ENCODE measurements at places on chromosomes 16 and 17.

DNA sequence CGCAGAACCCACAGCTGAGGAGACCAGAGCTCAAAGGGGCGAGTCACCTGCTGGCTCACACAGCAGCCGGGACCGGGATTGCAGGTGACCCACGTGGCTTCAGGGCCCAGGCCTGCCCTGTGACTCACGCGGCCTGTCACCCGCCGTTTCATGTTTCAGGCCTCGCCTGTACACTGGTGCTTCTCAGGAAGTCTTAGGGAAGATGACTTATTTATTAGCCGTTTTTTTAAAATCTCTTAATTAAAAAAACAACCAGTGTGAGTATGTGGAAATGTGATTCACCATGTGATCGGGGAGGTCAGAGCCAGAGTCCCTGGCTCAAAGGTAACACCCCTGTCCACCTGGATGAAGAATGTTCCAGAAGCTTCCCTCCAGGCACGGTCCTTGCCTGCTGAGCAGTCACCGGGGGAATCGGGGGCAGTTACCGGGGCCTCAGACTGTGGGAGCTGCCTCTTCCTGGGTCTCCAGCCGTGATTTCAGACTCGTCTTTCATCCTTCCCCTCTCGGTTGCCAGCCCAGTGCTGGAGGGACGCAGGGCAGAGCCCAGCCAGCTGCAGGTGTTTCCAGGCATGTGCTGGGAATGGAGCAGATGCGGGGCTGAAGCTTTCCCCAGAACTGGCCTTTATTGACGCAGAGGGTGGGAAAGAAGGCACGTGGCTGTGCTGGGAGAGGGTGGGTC lies 49.3 kb downstream of the CMIP start:
- DNase-seq, result no peak

DNA sequence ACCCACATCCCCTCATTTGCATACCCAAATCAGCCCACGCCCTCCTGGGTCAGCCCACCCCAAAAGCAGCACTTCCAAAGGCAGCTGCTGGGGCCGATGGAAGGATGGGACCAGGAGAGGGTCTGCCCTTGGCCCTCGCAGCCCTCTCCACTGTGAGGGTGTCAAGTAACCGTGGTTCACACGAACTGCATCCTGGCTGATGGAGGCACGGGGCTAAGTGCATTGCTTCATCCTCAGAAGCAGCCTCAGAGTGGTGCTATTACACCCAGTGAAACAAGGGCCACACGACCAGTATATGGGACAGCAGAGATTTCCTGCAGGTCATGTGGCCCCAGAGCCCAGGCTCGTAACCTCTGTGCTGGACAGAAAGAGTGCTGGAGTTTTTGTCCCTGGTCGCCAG lies 13.2 kb upstream of the ATP2A3 start:
- no peak for DNase-seq

DNA sequence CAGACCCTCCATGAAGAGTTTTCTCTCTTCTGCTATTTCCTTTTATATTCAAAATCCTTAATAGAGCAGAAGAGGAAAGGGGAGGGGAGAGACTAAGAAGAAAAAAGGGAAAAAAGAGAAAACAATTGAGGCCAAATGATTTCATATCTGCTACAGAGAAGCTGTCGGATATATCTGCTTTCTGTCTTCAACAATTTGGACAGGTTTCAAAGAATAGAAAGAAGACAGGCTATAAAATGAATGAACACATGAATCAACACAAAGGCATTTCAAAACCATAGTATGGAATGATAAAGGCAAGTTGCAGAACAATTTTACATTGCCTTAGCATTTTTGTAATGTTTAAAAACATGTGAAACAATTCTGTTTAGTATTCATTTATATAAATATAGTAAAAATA lies 4.7 kb upstream of the CMTR2 start:
- DNase-seq, result no peak

DNA sequence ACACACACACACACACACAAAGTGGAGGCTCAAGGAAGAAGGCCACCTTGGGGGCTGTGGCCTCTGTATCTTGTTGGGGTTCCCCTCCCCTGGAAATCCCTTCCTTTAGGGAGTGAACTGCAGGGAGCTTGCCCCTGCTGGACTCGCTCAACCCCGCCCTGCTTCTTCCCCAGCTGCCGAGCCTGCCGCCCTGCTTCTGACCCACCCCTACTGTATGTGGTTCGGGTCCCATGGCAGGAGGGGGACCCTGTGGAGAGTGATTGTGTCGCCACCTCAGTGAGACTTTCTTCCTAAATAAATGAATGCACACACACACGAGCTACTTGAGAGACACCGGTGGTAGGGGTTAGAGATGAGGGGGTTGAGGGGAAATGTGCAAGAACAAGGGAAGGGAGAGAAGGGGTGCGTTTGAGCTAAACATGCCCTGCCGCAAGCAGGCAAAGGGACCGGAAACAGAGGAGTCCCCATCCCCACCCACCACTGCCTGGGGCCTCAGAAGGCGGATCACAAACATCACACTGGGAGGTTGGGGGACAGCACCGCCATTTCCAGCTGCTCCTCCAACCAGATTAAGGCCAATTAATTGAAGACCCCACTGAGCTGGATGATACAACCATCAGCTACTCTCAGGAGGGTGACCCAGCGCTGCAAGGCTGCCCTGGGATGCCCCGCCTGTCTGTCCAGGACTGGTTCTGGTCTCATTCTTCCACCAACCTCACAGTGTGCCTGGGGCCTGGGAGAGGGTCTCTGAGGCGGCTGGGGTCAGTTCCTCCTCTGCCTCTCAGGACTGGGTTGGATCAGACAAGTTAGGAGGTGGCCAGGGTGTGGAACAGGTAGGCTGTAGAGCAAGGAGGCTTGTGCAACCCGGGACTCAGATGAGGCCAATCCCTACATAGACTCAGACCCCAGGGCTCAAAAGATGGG lies 98.9 kb downstream of the SDK2 start:
- DNase-seq, result no peak

DNA sequence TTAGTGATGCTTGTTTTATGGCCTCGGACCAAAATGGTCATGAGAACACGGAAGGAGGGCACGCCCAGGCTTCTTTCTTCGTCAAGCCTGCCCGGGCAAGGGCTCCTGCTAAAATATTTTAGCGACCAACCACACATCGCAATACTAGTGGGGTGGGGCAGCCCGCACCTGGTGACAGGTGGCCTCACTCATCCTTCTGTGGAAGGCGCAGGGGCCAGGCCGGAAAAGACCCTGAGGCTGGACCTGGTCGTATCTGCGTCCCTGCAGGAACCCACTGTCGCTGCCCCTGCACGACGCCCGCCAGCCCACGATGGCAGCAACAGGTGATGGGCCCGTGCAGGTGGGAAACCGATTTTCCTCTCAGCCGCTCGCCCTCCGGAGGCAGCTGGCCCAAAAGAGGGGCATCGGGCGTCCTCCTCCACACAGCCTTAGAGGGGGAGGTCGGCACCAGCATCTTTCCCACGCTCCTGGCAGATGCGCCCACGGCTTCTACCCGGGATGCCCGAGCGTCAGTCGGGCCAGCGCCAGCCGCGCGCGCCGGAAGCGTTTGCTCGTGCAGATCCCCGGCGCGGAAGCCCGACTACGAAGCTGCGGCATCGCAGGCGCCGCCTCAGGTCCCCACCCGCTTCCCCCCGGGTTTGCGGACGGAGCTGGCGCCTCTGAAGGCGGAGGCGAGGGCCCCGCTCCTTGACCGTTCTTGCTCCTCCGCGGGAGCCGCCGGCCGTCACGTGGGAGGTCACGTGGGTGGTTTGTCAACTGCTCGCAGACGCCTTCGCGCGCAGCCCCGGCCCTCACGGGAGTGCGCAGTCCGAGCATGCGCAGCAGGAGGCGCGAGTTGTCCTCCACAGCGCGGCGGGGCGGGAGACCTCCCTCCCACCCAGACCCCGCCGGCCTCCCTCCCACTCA lies 22.8 kb upstream of the FOXK2 start:
- peak; percentile 86 for DNase-seq

- DNase-seq, result peak; percentile 26
Measured at GRCh38 chr16:56675685-56676210, 6.1 kb downstream of the MT1H start.

GRCh38 chr16:67302970-67303369 lies 23.6 kb downstream of the KCTD19 start:
- no peak for DNase-seq

DNA sequence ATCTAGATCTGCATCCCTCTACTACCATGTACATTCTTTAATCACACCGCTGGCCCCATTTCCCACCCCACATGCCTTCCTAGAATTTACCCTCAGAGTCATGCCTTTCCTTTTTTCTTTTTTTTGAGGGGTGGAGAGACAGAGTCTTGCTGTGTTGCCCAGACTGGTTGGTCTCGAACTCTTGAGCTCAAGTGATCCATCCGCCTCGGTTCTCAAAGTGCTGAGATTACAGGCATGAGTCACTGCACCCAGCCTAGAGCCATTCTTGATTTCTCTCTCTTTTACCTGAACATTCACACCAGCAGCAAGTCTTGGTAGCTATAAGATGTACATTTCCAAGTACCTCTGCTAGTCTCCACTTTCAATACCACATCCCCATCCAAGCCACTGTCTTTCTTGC lies 2.1 kb downstream of the PAGR1 start:
- DNase-seq, result no peak

GRCh38 chr16:74710401-74710800 lies 9.7 kb upstream of the MLKL start:
- DNase-seq, result no peak

DNA sequence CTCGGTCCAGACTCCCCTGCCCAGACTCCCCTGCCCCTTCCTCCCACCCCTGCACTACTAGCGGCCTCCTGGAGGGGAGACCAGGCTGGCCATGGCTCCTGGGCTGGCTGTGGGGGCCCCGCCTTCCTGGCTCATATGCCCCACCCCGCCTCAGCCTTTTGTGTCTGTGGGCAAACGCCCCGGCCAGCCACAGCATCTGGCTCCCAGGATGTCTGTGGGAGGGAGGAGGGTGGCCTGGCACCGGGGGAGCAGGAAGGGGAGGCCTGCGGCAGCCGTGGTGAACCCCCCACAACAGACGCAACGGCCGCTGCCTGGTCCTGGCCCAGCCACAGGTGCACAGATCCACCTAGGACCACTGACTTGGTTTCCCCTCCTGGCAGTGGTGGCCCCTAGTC lies 32.9 kb downstream of the BAHCC1 start:
- no peak for DNase-seq

- no peak for DNase-seq
Measured at GRCh38 chr17:49404361-49404760, 10.3 kb downstream of the PHB1 start.

DNA sequence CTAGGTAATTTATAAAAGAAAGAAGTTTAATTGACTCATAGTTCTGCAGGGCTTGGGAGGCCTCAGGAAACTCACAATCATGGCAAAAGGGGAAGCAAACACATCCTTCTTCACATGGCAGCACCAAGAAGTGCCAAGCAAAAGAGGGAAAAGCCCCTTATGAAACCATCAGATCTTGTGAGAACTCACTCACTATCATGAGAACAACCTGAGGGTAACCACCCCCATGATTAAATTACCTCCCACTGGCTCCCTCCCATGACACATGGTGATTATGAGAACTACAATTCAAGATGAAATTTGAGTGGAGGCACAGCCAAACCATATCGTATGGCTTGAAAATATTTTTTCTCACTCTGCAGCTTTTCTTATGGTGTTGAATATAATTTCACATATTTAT lies 151.7 kb downstream of the ANKFN1 start:
- DNase-seq, result no peak

DNA sequence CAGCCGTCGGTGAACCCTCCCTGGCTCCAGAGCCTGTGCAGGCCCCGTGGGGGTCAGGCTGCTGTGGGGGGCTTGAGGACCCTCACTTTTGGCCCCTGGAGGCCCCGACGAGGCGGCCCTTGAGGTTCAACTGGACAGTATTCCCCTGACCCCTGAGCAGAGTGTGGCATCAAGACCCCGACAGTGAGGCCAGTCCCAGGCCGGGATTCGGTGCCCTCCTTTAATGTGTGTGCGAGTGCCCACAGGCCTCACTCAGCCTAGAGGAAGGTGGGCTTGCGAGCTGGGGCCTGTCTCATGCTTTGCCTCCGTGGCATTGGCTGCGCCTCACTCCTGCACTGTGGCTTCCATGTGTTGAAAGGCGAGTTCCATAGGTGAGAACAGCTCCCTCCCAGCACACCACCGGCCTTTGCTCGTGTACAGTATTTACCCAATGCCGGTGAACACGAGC lies 94.5 kb downstream of the METRNL start:
- DNase-seq, result no peak

GRCh38 chr16:54210452-54211125 lies 76.0 kb downstream of the IRX3 start:
- DNase-seq, result no peak

GRCh38 chr17:50986989-50987660 lies 121.0 kb upstream of the TOB1 start:
- no peak for DNase-seq

- no peak for DNase-seq
Measured at GRCh38 chr16:86072328-86073102, 173.6 kb downstream of the IRF8 start.

- DNase-seq, result no peak
Measured at GRCh38 chr16:78836802-78837491, 737.5 kb downstream of the WWOX start.

DNA sequence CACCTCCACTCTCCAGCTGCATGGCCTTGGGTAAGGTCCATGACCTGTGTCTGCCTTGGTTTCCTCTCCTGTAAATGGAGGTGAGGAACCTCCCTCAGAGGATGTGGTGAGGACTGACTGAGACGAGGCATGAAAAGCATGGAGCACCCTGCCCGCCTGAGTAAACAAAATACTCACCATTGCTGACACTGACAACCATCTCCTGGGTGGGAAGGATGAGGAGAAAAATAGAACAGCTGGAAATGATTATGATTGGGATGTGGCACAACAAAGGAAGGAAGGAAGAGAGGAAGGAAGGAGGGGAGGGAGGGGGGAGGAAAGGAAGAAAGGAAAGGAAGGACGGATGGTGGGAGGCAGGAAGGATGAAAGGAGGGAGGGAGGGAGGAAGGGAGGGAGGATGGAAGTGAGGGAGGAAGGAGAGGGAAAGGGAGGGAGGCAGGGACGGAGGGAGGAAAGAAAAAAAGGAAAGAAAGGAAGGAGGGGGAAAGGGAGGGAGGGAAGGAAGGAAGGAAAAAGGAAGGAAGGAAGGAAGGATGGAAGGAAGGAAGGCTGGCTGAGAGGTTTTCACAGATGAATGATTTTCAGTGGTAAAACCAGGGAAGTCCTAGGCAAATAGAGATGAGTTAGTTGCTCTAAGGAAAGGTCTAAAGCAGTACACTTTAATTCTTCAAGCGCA lies 276.5 kb upstream of the XYLT1 start:
- no peak for DNase-seq

GRCh38 chr17:16929757-16930520 lies 42.0 kb downstream of the TNFRSF13B start:
- DNase-seq, result no peak

- no peak for DNase-seq
Measured at GRCh38 chr17:71202449-71202848, 918.4 kb upstream of the SOX9 start.

GRCh38 chr16:53781023-53781605 lies 77.2 kb downstream of the FTO start:
- no peak for DNase-seq

GRCh38 chr17:14310101-14310500 lies 9.2 kb downstream of the HS3ST3B1 start:
- no peak for DNase-seq

DNA sequence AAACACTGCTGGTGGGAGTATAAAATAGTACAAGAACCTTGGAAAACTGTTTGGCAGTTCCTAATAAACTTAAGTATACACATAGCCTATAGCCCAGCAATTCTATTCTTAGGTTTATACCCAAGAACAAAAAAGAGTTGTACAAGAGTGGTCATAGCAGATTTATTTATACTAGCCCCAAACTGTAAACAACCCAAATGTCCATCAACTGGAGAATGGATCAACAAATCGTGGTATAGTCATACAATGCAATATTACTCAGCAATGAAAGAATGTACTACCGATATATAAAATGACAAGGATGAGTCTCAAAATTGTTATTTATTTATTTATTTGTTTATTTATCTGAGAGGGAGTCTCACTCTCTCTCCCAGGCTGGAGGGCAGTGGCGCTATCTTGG lies 23.1 kb downstream of the GNGT2 start:
- DNase-seq, result no peak
